ENCODE measurements at places on chromosomes 6 and 20.
A peak's percentile ranks its signal among the peaks of the same experiment; 100 is the strongest.

GRCh38 chr6:93278241-93278640 is 141.1 kb downstream of the EPHA7 start:
- DNase-seq: no peak

DNA sequence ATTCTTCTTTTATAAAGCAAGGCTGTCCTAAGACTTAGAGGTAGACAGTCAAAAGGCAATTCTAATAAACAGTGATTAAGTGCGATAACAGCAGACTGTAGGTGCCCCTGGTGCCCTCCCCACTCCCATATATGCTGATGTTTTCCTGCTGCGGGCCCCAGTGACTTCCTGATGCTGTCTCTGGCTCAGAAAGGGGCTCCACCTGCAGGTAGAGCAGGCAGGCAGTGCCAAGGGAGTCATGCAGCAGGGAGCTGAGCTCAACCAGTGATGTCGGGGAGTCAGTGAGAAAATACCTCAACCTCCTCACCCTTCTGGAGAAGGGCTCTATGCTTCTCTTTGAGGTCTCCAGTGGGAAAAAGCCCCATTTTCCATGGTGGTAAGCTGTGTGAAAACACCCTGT is 126.7 kb upstream of the SSTR4 start:
- no peak for DNase-seq

GRCh38 chr6:98747273-98747672 is 87.1 kb upstream of the POU3F2 start:
- DNase-seq: no peak

DNA sequence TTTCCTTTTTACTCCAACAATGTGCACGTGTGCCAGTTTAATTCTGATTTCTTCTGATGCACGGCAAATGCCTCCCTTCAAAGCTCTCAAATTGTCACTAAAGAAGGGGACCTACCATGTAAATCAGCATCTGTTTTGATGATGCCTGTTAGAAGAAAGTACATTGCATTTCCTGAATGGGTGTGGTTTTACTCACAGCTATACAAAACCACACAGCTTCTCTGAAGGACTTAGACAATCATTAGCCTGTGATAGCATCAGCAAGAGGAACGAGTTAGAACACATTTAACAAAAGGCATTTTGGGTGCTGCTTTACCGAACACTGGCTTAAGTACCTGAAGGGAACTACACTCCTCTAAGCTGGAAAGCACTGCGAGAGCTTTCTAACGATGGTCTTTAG is 109.4 kb downstream of the ATXN1 start:
- DNase-seq: peak; percentile 38

DNA sequence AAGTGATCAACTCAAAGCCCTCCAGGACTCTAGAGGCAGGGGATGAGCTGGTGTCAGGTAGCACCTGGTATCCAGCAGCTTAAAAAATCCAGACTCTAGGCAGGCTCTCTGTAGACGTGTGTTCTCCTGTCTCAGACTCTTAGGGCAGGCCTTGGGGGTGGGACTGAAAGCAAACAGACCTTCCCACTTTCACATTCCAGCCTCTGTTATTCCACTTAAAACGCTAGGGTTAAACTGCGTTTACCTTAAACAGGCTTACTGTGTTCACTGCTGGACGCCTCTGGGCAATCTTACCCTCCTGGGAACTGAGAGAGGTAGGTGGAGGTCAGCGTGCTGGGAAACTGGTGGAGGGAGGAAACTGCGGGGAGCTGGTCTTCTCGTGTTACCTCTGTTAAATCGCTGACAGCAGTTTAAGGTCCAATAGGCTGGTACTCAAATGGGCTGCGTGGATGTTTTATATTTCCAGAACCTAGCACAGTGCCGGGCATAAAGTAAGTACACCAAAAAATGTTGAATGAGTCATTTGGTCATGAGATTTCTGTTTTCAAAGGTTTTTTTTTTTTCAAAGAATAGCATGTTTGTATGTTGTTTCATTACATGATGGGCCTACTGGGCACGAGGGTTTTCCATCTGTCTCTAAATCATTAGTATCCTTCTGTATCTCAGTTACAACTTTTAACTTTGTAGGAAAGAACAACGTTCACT is at the start of gene GCNT2:
TSS of gene GCNT2 (plus strand) at position 248 of the 705 bp plus-strand sequence. CDS start 7,561 bp downstream, outside the sequence.
- DNase-seq: peak; percentile 38

DNA sequence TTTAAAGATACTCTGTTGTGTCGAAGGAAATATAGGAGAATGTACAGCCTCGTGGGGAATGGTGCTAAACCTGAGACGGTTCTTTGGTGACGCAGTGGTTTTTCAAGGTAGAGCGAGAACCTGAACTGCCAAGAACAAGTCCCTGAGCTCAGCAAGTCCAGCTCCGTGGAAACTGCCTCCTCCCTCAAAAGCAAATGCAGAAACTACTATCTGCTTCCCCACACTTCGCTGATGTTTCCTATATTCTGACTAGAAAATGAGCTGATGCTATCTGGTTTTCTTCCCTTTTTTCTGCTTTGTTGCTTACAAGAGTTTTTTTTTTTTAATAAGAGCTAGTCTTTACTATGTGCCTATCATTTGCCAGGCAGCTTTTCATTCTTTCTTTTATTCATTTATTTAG is 85.3 kb upstream of the LY86 start:
- no peak for DNase-seq

GRCh38 chr20:47355489-47356219 is 845 bp downstream of the ZMYND8 start:
- no peak for DNase-seq

DNA sequence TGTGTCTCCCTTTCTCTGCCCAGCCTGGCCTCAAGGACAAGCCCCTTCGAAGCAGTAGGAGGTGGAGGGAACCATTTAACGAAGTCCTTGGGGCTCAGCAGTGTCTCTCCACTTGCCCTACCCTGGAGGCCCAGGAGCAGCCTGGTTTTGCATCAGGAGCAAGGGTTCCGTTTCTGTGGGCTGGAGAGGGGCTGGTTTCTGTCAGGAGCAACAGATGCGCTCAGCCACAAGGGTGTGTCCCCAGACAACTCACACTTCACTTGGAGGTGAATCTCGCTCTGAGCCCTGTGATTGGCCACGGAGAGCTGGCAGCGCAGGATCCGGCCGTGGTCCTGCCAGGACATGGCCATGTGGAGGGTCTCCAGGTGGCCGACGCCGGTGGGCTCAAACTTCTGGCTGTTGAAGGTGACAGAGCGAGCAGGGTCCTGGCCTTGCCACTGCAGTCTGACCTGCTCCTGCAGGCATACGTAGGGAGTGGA is 6.9 kb downstream of the SIGLEC1 start:
- no peak for DNase-seq

DNA sequence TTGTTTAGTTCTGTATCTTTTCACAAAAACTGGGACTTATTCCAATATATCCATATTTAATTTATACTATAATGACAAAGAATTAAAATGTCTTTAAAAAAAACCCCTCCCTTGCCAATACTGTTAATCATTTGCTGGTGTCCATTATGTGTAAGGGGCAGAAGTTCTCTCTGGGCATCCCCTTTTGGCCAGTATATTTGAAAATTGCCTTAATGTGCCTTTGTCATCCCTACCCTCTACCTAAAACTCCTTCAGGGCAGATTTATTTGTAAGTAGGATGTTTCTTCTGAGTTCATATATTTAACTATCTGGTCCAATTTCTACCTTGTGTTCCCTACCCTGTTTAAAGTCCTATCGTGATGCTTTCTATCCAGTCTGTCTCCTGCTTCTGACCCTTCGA is 62.9 kb downstream of the ARHGAP18 start:
- no peak for DNase-seq

- no peak for DNase-seq
Observed at GRCh38 chr6:145086197-145086596, 649.1 kb downstream of the EPM2A start.

DNA sequence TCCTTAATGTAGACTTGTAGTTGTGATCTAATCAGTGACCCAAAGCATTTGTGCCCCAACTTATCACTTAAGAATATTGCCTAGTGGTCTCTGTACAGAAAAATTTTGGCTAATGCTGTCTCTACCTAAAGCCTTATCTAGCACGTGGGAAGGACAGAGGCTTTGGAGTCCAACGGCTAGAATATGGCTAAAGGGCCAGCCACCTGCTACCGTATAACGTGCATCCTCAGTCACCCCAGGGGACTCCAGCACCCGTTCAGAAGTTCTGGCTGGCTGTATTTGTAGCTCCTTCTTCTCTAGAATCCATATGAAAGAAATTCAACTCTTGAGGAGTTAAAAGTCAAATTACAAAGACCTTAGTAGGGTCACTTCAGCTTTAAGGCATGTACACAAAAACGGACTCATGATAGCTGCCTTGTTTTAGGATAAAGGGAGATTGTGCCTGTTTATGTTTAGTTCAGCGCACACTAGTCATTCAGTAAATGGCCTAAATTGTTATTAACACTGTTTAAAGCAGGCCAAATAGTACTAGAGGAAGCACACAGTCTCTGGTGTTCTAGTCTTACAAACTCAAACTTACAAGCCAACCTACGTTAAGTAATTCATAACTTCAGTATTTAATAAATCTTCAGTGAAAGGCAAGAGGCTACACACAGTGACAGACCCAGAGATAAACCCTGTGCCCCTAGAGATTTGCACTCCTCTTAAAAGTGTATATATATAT is 407.5 kb upstream of the PLCB4 start:
- DNase-seq: no peak

GRCh38 chr6:56245903-56246351 is 1.5 kb downstream of the COL21A1 start:
- no peak for DNase-seq

- DNase-seq: no peak
Observed at GRCh38 chr20:6265204-6265904, 142.5 kb upstream of the FERMT1 start.

DNA sequence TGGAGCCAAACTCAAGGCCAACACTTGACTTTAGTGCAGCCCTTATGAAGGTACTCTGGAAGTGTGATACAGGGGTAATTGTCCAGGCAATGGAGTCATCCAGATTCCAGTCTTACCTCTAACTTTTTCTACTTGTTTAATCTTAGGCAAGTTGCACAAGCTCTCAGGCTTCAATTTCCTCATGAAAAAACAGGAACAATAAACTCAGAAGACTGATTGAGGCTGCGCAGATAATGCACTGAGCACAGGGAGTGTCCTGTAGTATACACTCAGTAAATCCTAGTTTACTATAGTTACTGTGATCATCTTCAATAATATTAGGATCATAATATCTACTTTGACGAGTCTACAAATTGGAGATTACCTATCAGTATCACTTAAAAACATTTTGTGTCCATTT is 127.5 kb upstream of the SMLR1 start:
- no peak for DNase-seq

- DNase-seq: no peak
Observed at GRCh38 chr6:119738425-119738824, 388.9 kb upstream of the MAN1A1 start.

Measured in GM06990 (cell line).